ENCODE measurements at places on chromosomes 12 and 14.

DNA sequence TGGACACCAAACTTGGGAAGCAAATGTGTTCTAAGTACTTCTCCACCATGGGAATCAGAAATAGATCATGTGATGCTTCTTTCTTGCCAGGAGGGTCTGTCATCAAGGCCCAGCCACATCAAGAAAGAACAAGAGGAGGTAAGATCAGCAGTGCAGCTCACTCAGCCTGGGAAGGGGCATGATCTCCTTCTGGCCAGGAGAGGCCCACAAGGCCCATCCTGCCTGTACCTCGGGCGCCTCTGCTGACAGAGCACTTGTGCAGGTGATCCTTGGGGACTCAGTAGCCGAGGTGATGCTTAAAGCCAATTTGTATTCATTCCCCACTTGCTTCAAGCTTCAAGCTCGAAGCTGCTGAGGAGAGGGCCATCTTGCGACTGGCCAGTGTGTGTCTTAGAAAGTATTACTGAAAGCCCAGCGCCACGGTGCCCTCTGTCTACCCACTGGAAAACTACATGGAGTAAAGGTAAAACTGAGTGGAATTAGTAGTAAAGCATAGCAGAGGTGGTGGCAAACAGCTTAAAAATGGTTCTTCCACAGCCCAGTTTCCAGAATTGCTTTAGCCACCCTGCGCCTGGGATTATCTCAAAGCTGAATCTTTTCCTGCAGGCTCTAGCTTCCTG is 26.2 kb downstream of the RTRAF start:
- no peak for DNase-seq

GRCh38 chr14:22572562-22573058 is 16.4 kb downstream of the DAD1 start:
- no peak for DNase-seq

DNA sequence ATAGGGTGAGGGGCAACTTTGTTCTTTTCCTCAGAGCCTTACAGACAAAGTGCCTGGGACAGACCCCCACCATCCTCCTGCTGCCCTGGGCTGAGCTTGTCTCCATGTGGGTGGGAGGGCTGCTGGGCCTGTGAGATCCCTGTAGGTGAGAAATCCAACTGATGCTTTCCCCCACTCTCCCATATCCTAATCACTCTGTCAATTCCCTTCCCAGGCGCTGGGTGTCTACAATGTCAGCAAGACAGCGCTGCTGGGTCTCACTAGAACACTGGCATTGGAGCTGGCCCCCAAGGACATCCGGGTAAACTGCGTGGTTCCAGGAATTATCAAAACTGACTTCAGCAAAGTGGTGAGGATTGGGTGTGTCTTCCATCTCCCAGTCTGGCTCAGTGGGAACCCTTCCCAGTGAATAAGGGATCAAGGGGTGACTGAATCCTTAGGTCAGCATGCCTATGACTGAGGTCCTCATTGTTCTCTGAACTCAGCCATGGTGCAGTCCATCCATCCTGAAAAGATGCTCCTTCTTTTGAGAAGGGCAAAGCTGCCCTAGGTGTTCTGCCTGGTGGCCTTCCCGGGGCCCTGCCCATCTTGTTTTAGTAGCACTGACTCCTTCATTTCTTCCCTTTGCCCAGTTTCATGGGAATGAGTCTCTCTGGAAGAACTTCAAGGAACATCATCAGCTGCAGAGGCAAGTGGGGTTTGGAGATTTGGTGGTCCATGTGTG is 8.2 kb downstream of the DHRS2 start:
- no peak for DNase-seq

GRCh38 chr14:37083599-37083998 is 88.8 kb downstream of the SLC25A21 start:
- DNase-seq: no peak

GRCh38 chr12:113232089-113232839 is 11.0 kb downstream of the TPCN1 start:
- no peak for DNase-seq

DNA sequence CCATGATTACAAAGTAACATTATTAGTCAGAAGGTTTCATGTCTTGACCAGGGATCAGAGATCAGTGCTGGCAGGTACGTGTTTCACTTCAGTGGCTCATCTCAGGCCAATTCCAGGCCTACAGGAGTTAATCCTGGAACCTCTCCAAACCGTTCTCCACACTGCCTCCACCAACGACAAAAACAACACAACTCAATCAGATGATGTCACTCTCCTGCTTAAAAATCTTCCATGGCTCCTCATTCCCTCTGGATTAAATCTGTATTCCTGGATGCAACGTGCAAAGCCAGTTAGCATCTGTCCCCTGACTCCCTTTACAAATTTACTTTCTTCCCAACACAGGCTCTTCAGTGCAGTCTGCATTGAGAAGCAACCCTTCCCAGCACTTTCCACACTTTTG is 34.3 kb upstream of the TXNRD1 start:
- DNase-seq: no peak

- DNase-seq: no peak
Measured at GRCh38 chr12:125152463-125152862, 87.2 kb downstream of the AACS start.

DNA sequence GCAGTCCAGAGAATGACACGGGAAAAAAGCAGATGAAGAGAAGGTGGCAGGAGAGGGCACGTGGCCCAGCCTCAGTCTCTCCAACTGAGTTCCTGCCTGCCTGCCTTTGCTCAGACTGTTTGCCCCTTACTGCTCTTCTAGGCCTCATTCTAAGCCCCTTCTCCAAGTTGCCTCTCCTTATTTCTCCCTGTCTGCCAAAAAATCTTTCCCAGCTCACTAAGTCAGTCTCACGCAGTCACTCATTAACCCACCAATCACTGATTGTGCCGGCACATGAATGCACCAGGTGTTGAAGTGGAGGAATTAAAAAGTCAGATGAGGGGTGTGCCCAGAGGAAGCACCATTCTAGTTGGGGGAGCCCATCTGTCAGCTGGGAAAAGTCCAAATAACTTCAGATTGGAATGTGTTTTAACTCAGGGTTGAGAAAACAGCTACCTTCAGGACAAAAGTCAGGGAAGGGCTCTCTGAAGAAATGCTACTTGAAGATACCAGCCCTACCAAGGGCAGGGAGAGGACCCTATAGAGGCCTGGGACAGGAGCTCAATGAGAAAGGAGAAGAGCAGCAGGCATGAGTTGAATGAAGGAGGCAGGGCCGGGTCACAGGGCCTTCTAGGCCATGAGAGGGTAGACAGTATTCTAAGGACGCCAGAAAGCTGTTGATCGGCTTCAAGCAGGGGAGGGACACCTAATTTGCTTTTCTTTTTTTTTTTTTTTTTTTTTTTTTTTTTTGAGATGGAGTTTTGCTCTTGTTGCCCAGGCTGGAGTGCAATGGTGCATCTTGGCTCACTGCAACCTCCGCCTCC is 40.9 kb downstream of the DAD1 start:
- DNase-seq: no peak

GRCh38 chr12:3631759-3632158 is 121.2 kb downstream of the CRACR2A start:
- no peak for DNase-seq

DNA sequence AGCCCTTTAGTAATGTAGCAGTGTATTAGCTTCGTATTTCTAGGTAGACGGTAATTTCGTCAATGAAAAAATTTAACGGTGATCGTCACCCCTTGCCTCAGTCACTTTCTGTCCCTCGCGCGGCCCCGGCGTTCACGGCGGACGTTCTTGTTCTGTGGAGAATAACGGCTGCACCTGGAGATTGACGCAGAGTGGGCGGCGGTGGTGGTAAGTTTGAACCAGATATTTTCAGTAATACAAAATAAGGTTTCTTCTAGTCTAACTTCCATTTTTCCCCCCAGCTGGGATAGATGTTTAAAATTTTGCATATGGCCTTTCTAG is 341 bp downstream of the ZNF10 start:
- DNase-seq: no peak

DNA sequence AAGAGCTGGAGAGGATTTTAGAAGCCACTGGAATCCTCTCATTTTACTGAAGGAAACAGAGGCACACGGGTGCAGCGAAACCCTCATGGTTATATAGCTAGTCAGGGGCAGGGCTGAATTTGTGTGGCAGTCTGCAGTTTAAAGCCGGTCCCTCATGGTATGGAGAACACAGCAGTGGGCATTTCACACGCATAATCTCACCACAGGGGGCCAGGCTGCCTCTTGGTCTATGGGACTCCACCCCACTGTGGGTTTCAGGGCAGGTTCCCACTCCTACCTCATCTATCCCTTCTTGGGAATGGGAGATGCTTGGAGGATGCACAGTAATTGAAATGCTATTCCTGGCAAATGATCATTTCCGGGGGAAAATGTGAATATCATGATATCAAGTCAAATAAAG is 400.6 kb downstream of the RGS6 start:
- no peak for DNase-seq

- no peak for DNase-seq
Measured at GRCh38 chr14:89524990-89525667, 108.1 kb upstream of the FOXN3 start.

DNA sequence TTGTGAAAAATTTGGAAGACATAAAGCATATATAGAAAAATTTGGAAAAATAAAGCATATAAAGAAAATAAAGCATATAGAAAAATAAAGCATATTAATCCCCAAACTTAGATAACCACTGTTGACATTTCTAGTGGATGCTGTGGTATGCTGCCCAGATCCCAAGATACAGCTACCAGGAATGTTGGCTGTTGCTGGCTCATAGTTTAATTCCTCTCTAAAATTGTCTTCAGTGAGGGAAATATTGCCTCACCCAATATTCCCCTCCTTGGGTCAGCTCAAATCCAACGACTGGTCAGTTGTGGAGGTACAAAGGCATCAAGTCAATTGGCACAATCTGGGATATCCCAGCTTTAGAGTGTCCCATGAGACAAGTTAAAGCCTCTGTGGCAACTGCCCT is 10.1 kb upstream of the KICS2 start:
- no peak for DNase-seq

- no peak for DNase-seq
Measured at GRCh38 chr14:90544971-90545370, 148.1 kb downstream of the CALM1 start.

GRCh38 chr14:74364271-74364880 is 16.1 kb downstream of the VRTN start:
- DNase-seq: no peak

- no peak for DNase-seq
Measured at GRCh38 chr12:116458492-116458891, 100.7 kb upstream of the MAP1LC3B2 start.

DNA sequence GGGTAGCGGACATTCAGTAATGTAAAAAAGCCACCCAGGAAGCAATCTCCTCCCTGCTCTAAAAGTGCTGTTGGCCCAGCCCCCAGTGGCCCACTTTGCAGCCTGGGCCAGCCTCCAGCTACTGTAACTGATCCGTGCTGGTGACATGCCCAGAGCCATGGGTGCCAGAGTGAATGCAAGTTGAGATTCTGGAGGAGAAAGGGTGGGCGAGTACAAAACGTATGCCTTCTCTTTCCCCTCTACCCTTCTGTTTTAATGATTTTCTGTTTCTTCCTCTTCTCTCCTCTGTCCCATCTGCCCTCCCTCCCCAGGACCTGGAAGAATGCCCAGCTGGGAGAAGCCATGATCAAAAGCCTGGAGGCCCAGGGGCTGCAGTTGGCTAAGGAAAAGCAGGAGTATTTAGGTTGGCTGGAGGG is 16.9 kb downstream of the PLEKHD1 start:
- no peak for DNase-seq

DNA sequence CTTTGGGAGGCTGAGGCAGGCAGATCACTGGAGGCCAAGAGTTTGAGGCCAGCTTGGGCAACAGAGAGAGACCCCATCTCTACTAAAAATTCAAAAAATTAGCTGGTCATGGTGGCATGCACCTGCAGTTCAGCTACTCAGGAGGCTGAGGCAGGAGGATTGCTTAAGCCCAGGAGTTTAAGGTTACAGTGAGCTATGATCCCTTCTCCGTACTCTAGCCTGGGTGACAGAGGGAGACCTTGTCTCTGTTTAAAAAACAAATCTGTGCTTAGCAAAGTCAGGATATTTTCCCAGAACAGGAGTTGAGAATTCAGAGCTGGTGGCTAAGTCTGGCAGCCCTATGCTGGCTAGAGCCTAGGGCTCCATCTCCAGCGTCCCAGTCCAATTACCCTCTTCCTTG is 142.9 kb upstream of the PZP start:
- no peak for DNase-seq

- DNase-seq: no peak
Measured at GRCh38 chr14:73878436-73878835, 8.2 kb upstream of the ZNF410 start.

- no peak for DNase-seq
Measured at GRCh38 chr12:52837781-52838608, 3.9 kb upstream of the KRT79 start.

DNA sequence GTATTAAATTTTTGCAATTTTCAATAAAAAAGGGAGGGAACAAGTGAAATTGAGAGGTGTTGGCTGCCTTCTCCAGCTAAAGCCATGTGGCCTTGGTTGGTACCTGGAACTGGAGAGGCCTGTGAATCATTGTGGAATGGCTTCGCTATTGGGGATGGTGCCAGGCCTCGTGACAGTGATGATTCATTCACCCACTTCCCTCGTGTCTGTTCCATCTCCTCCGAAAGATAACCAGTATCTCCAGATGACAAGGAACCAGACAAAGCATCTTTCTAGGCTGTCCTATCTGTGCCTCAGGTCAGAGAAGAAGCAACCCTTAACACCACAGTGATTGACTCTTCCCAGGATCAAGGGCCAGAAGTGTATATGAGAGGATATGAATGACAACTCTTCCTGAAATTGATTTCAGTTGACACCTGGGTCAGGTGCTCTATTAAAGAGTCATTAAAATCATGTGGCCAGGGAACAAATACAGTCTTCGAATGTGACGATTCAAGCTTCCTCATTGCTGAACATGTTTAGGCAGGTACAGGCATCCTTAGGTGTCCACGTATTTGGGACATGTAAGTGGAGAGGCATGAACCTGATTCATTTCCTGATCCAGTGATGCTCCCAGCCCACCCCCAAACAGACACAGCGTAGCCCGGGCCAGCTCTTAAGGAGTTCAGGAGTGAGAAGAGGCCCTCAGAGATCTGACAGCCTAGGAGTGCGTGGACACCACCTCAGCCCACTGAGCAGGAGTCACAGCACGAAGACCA is at the start of gene RNASE7:
Gene RNASE7 (plus strand): TSS at position 687 of the 758 bp plus-strand sequence. CDS start 631 bp downstream, outside the sequence.
- no peak for DNase-seq

- no peak for DNase-seq
Measured at GRCh38 chr14:30678926-30679431, 56.9 kb downstream of the SCFD1 start.

GRCh38 chr14:72104011-72104613 is 171.9 kb downstream of the RGS6 start:
- no peak for DNase-seq

DNA sequence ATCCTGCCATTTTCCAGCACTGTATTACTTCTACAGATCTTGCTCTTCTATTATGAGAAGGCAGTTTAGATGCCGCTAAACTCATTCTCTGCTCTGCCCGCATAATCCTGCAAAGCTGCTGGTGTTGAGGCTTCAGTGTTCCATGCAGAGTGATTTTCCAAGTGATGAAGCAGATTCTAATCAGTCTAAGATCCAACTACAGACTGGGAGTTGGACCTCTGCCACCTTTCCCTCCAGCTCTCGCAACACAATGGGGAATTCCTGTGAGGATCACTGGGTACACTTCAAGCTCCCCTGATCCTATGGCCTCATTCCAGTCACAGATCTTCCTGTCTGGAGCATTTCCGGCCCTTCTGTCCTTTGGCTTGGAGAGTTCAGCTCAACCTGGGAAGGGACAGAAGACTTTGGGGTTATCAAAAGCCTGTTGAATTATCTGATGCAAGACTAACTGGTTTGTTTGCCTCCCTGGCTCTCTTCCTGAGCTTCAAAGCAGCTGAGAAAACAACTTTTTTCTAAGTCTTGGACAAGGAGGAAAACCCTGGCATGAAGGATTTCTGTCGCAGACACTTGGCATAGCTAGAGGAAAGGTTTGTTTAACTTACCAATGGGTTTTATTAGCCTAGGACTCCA is 333.9 kb downstream of the ZFP36L1 start:
- DNase-seq: no peak
